ENCODE measurements at places on chromosomes 3 and 15.

- DNase-seq, result no peak
These were observed 87.7 kb downstream of the ATP10A start for GRCh38 chr15:25775317-25775912.

GRCh38 chr3:11226042-11226370, 46.2 kb upstream of the ATG7 start:
- DNase-seq, result no peak

- no peak for DNase-seq
These were observed 795.1 kb downstream of the FHIT start for GRCh38 chr3:60456180-60456579.

- no peak for DNase-seq
These were observed 47.8 kb downstream of the LRRK1 start for GRCh38 chr15:100966997-100967396.

- DNase-seq, result no peak
These were observed 299.0 kb downstream of the MECOM start for GRCh38 chr3:169364497-169364896.
